Stimulated activated CD4-positive, alpha-beta T cell treated with anti-CD3 and anti-CD28 coated beads, Interleukin-15, amount 100 ng/mL, for 24 hours (primary cell): ENCODE measurements at places on chromosomes 11 and 22.

DNA sequence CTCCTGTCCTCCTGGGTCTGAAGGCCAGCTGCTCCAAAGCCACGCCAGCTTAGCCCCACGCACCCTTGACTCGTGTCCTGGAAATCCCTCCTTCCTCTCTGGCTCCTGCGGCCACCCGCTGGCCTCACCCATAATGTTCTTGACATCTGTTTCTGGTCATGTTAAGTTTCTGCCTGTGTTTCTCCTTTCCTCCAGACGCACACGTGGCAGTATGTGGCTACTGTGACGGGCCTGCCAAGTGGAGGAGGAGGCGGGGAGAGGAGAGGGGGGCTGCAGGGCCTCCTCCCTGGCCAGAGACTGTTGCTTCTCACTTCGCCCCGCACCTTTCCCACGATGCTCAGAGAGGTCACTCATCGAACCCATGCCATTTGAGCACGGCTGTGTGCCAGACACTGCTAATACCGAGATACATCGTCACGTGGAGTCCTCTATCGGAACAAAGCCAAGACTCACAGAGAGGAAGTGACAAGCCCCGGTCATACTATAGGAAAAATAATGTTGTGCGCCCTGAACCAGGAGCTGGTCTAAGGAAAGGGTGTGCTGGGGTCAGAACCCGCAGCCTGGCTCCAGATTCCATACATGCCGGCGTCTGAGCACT lies 11.5 kb downstream of the C1QTNF6 start:
- DNase-seq: no peak

- DNase-seq: no peak
Measured at GRCh38 chr11:45652781-45653180, 12.6 kb downstream of the CHST1 start.

DNA sequence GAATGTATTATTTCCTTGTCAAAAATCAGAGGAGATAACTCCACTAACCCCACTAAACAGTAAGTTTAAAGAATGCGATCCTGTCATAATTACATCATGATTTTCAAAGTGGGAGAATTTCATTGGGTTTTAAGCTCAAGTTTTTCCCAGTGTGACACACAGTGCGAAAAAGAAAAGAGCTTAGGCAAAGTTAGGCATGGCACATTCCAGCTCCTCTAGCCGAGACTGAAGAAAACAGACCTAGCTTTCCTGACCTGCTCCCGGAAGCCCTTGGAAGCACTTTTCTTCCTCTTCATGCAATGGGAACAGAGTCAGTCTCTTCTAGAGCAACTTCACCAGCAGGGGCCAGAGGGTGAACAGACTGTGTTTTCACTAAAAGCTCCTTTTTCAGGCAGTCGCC lies 76.6 kb upstream of the AKIP1 start:
- DNase-seq: no peak

- DNase-seq: no peak
Measured at GRCh38 chr11:2565447-2566222, 120.8 kb downstream of the KCNQ1 start.

DNA sequence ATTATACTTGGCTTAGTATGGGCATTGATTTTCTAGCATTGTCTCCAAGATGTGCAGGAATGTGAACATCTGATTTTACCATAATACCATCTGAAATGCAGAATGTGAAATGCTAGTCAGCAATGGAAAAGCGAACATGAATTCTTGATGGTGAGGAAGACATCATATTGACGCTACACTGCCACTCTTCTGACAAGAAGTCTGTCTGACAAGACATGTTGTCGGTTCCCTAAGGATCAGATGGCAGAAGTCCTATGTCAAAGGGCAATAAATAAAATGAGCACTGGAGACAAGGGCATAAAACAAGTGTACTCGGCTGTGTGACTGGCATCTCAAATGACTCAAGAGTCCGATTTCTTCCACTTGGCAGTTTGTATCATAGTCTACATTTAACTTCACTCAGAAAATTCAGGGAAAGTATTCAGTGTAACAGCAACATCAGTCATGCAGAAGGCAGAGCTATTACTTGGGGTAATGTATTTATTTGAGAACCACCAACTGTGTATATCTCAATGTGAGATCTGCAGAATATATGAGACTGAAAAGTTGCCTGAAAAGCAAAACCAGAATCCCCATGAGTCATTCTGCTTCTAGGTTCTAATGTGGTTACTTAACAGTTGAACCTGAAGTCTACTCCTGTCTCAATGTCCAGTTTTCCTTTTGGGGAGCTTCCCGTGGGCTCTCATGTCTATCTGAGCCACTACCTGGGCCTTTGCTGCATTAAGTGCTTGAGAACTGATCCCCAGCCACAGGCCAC lies 51.5 kb downstream of the SLC17A6 start:
- DNase-seq: no peak

GRCh38 chr22:39646398-39647063 lies 76.0 kb downstream of the CACNA1I start:
- no peak for DNase-seq

DNA sequence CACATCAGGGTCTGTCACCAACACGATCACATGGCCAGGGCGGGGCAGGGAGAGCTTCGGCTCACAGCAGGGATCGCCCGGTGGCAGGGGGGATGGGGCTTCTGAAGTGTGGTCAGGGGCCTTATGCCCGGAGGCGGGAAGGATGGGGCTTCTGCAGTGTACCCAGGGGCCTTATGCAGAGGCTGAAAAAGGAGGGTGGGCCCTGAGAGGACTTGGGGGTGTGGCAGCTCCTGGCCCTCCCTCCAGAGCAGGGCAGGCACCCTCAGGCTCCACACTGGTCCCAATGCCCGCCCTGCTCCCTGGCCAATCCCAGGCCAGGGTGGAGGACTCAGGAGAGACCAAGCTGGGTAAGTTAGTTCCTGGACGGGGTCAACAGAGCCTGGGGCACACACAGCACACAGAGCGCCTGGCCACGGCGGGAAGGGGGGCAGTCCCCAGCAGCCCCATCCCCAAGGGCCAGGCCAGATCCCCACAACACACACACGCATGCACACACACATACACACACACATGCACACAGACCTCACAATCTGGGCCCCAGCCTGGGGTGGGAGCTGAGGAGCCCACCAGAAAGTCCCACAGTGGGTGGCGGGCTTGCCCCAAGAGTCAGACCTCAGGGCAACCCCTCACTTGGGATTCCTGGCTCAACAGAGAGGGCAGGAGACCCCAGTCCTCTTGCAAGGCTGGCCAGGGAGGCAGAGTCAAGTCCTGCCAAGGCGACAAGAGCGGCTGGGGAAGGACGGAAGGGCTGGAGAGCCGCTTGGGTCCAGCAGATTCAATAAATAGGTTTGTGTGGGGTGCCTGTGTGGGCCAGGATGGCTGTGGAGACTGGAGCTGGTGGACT lies 1.1 kb upstream of the CEND1 start:
- no peak for DNase-seq

DNA sequence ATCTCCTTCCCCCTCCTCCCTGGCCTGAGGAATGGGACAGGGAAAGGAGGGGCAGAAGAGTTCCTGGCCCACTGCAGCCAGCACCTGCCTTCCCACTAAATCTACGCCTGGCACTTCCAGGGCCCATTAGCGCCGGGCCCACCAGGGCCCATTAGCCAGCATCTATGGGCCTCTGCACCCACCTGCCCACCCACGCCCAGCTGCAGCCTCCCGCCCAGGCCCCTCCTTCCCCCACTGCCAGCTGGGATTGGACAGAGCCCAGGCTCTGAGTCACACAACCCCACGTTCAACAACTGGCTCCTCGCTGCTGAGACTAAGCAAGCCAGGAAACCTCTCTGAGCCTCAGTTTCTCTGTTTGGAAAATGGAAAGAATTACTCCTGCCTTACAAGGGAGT lies 48.7 kb downstream of the CYTH4 start:
- no peak for DNase-seq
